ENCODE measurements at places on chromosomes 1 and 21.

DNA sequence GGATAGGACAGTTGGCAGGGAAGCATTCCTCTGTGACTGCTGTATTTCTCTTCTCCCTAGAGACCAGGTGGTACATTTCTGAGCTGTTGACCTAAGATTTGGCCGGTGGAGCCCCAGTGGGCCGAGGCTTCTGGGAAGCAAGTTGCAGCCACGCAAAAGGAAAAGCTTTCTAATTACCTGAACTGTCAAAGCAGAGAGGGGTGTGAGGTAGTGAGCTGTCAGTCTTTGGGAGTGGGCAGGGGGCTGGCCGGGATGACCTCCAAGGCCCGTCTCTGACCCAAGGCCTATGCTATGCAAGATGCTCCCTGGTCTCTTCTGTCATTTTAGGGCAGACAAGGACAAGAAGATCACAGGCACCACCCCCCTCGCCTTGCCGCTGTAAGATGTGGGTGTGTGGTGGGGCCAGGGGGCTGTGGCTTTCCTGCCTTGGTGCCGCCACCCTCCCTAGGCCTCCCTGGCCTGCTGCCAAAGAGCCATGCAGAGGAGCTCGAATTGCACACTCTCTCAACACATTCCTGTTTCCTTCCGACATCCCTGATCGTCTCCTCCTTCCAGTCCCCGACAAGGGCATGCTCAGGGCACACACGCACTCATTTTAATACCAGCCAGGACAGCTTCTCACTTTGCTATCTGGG lies 7.7 kb downstream of the PADI1 start:
- ATAC-seq = no peak

DNA sequence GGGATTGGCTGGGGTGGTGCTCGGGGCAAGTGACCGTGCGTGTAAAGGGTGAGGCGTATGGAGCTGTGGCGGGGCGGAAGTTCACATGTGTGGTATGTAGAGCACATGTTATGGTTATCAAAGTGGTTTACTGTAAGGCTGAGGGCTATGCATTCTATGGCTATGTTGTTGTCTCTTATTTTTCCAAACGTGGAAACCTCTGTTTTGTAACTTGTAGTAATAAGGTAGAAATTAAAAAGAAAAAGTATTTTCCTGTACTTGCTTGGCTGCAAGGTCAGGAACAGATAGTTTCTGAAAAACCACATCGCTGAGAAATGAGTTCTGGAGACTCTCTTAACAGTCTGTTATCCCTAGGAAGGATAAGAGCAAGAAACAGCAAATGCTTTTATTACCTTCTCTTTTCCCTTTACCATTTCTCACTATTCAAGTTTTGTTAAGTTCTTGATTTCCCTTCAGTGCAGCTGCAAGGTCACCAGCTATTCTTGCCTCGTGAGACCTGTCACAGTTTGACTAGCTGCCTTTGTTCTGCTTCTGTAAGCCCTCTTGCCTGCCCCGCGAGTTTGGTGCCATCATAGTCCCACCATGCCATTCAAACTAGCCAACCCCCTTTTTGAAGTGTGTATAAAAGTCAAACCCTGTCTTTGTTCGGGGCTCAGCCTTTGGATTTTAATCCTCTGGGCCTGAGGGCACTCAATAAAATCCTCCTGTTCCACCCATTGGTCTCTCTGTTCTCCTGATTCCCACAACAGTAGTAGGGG lies 9.5 kb downstream of the RNU1-2 start:
- ATAC-seq = peak; percentile 82

DNA sequence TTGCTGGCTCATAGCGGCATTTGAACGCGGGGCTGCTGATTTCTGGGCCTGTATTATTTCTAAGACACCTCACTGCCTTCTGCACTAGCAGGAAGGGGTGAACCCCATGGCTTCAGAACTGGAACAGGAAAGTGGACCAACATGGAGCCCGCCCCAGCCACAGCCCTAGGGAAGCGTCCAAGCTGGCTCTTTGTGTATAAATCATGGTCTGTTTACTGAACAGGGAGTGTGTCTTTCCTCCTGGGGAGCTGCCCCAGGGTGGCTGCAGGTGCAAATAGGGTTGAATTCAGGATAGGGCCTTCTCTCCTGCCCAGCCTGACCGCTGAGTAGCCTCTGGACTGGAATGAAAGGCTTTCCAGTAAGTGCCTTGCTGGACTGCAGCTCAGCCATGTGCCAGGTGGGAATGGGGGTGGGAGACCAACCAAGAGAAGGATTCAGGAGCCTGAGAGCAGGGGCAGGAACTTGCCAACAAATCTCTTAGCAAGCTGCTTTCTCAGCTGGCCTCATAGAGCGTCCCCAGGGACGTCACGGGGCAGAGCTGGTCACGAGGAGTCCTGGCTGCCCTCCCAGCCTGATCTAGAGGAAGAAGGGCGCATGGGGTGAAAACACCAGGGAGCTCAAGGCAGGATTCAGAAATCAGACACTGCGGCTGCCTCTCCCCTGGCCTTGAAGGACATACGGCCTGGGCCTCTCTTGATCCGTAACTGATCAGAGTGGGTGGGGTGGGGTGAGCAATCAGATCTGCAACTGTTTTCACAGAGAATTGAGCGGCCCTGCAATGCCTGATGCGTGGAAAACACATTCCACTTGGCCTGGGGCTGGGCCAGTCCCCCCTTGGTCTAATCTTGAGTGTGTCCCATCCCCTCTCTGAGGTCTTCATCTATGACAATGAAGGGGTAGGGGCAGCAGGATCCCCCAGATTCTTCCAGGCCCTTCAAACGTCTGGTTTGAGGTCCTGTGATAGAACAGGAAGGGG lies 56.5 kb upstream of the SELENON start:
- no peak for ATAC-seq

GRCh38 chr1:109816175-109816811 lies 52.6 kb upstream of the EPS8L3 start:
- ATAC-seq = no peak

GRCh38 chr1:21734526-21734925 lies 48.4 kb downstream of the USP48 start:
- no peak for ATAC-seq

GRCh38 chr1:237972186-237972585 lies 81.5 kb upstream of the ZP4 start:
- no peak for ATAC-seq

DNA sequence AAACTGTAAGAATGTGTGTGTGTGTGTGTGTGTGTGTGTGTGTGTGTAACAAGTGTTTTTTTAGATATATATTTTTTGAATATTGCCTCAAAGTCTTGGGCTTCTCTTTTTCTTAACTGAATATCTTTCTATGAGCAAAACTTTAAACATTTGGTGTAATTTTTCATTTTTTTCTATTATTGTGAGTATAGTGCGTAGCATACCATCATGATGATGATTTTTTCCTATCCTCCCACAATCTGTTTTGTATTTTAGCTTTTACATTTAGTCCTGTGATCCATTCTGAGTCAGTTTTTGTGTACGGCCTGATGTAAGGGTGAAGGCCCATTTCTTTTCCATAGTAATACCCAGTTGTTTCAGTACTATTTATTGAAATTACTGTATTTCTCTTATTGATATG lies 680.6 kb downstream of the TTLL7 start:
- no peak for ATAC-seq

GRCh38 chr1:117120774-117121588 lies 568 bp downstream of the TRIM45 start:
- no peak for ATAC-seq
